ENCODE measurements at places on chromosomes 7 and 10.

- DNase-seq = no peak
Observed at GRCh38 chr7:73900286-73900685, 39.3 kb downstream of the TMEM270 start.

DNA sequence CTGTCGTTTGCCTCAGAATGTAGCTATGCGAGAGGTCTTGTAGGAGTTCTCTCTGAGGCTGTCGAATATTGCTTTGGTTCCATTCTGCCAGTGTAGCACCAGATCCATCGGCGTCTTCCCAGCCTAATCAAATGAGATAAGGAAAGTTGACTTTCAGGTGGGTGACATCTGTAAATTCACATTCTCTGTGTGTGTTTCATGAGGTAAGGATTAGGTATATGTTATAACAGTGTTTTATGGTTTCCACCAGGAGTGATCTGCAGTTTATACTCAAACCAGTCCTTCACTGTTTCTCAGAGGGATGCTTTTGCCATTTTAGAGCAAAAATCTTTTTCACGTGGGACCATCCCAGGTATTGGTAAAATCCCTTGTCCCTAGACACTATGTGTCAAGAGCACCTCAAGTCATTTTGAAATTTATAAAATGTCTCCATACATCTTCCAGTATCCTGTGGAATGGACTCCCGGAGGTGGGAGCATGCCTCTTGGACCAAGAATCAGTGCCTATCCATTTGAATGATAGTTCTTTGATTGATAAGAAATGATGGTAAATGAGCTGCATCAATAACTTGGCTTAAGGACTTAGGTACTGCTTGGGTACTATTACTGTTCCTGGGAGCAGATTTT, 7.9 kb downstream of the ANKRD1 start:
- DNase-seq = no peak

DNA sequence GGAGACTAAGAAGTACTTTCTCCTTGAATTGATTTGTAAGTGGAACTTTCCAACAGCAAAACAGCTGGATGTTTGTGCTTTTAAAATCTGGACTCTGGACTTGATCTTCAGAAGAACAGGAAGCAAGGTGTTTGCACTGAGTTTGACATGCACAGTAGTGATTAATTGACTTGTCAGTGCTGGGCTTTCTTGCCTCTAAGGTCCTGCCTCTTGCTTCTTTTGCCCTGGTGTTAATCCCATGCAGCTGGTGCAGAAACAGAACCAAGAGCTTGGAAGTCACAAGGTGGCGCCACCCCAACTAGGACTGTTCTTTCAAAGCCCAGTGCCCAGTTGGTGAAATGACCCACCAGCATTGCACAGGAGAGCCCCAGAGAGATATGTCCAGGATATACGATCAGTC, 66.8 kb upstream of the SEPHS1 start:
- no peak for DNase-seq

DNA sequence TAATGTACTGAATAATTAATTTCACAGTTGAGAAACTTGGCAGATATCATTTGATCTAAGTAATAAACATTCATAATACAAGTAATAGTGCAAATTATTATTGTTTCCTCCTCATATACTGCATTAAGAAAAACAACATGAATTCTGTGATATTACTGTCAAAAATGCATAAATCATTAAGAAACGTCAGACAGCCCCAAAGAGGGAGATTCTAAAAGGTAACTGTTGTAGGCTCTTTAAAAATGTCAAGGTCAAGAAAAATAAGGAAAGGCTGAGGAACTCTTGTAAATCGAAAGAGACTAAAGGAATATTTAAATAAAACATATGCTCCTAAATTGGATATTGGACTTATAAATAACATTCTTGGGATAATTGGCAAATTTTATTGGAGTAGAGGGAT, 67.9 kb downstream of the CABCOCO1 start:
- no peak for DNase-seq

DNA sequence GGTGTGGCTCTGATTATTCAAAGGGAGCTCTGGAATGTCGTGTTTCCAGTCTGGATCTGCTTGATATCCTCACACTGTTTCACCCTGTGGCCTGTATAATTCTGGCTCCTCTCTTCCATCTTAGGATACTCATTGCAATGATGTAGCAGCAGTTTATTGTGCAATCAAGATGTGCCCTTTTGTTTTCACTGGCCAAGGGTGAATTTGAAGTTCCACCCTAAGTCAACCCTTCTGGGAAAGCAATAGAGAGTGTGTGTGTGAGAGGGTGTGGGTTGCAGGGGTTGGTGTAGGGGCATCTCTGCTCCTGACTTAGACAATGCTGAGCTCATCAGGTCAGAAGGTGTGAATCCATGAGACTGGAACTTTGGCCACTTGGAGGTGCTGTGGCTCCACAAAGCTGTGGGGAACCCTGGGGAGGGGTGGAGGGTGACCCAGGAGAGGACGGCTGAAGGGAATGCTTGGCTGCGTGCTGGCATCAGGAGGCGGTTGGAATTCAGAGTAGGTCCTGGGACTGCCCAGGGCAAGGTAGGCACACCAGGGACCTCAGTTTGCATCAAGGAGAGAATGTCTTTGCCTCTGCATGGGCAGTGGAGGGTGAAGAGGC, 118.0 kb upstream of the PRSS58 start:
- no peak for DNase-seq

DNA sequence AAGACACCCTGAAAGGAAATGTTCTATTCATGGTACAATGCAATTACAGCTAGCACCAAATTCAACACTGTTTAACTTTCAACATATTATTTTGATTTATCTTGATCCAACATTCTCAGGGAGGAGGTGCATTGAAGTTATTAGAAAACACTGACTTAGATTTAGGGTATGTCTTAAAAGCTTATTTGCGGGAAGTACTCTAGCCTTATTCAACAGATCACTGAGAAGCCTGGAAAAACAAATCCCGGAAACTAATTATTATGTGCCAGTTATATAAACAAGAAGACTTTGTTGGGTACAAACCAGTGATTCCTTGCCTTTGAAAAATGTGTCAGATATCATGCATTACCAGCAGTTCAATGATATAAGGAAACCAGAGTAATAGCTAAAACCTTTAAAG, 160.1 kb downstream of the CFTR start:
- DNase-seq = no peak

- no peak for DNase-seq
Observed at GRCh38 chr10:103931603-103932002, 13.6 kb upstream of the STN1 start.

- no peak for DNase-seq
Observed at GRCh38 chr7:54687462-54688212, 71.4 kb downstream of the SEC61G start.

DNA sequence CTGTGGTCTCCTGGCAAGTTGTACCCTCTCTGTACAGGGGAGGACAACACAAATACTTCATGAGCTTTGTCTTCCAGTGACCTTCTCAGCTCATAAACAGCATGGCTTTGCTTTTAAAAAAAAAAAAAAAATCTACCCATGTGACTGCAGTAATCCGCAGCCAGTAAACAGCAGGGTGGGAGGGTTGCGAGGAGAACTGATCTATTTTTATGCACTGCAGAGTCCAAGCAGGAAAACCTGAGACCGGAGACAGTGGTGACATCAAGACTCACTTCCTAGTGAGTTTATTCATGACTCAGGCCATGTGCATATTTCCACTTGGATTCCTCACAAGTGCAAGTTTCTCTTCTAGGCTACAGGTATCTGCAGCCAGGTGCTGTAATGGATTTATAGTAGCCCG, 127.9 kb downstream of the NRF1 start:
- no peak for DNase-seq

DNA sequence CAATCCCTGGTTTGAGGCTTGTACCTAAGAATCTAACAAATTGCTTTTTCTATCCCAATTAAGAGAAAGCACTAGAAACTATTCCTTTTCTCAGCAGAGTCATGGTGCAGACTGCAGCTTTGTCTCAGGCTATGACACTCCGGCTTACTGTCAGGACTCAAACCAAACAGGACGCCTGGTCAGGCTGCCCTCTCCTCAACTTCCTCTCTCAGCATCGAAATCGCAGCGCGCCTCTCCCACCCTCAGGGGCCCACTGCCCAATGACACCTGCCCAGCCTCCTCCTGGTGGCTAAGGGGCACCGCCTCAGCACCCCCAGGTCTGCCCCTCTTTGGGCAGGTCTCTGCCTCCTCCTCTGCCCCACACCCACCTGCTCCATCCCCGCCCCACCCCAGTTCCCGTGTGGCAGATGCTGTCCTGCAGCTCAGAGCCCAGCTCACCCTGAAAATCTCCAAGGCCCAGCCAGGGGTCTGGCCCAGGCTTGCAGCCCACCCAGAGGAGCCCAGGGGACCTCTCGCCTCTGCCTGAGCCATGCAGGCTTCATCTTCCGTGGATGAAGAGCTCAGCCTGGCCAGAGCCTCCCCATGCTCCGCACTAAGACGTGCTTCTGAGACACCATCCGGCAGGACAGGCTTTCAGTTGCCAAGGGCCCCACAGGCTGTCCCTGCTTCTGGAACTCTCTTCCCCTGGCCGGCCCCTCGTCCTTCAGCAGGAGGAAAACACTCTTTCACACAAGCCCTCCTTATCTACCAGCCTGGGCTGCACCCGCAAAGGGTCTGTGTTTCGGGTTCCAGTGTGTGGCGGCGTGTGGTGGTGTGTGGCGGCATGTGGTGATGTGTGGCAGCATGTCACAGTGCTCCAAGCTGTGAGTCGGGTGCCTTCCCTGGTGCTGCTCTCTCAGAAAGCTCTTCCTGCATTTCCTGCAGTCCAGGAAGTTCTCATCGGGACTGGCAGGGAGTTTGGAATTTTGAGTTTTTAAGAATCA, 16.4 kb upstream of the PTPRN2 start:
- DNase-seq = no peak

DNA sequence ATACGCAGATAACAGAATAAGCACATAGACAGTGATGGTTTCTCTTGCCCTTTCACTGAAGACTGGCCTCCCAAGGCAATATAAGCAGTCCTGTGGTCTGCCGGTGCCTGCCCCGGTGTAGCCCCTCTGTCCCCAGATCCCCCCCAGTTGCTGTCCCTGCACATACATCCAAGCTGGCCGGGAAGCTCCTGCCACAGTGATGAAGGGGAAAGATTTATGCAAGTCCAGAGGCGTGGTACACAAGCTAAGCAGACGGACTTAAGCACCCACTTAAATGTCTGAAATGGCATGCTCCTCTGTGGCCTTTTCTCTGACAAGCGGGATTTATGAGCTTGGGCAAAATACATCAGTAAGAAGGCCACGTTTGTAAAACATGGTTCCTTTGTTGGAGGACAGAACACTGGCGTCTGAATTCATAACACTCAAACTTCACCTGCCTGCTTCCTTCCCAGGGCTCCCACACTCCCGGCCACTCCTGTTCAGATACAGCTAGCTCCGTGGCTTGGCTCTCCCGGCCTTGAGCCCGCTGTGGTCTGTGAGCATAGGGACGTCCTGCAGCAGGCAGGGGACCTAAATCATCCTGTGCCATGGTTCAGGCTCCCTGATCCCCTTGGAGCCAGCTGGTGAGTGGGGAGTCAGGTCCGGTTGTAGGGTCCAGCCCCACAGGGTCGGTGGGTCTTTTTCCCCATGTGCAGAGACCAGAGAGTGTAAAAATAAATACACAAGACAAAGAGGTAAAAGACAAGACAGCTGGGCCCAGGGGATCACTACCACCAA, 61.7 kb upstream of the PPP2R2D start:
- no peak for DNase-seq

- DNase-seq = no peak
Observed at GRCh38 chr10:130481936-130482335, 345.7 kb downstream of the GLRX3 start.

DNA sequence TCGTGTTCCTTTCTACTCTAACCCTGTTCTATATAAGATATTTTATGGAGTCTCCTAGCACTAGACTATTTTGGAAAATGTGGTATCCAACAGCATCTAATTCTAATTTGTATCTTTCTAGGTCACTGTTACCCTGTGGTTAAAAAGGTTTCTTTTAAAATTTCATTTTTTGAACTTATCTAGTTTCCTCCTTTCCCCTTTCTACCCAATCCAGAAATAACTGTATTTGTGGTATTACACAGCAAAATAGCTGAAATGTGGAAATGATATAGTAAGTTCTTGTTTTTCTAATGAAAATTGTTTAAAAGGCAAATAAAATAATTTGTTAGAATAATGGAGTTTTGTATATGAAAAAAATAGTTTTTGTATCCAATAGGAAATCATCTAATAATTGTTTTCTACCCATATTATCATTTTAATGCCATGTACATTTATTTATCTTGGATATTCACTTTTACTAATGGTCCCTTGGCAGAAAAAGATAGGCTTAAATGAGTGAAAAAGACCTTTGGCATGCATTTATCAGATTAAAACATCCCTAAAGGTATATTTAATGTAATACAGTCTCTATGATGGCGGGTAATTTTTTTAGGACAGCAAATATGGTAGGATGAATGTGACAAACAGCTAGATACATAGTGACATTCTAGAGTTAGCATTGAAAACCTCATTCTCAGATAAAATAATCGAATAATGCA, 175.5 kb upstream of the PLXDC2 start:
- DNase-seq = no peak

DNA sequence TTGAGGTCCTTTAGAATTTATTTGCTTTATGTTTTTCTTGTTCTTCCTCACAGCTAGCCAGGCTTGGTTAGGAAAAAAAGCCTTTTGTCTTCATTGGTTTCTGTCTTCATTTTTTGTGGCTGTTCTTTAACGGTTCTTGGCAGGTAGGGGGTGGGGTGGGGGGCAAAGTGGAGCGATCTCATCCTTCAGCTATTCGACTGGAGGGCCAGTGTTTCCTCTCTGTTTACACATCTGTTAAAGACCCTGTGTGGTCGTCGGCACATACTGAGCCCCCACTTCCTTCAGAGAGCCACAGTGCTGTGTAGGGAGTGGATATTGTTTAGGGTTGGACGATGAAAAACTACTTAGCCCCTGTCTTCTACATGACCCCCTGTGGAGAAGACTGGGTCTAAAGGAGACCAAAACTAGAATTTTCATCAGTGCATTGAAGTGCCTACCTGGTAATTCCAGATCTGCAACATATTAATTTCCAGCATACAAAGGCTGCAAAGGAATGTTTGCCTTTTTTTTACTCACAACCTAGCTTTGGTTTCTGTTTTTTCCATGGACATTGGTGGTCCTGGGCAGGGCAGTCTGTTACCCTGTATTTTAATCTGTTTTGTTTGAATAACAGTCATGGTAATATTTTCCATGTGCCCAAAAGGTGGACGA, 29.0 kb downstream of the PRPF18 start:
- no peak for DNase-seq

- DNase-seq = no peak
Observed at GRCh38 chr7:16130111-16131110, 290.9 kb downstream of the CRPPA start.

DNA sequence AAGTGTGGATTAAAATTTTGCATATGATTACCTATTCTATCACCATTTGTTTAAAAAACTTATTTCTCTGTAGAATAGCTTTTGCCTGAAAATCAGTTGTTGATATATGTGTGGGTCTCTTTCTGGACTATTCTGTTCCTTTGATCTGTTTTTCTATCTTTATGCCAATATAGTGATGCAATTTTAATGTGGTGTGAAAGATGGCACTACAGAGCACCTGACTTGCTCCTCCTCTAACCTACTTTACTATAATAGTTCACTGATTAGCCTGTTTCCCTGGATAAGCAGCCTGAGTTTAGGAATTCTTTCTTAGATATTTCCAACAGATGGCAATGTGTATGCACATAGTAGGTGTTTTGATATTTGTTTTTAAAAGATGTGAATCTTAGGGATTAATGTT, 294.5 kb downstream of the AUTS2 start:
- DNase-seq = no peak
